ENCODE measurements at places on chromosomes 3 and 15. TPM values are rescaled to one million over a fixed set of nuclear protein-coding genes. Genes with fewer than 3 reads are reported as not detected.

ZMYND10 gene
- polyA plus RNA-seq: 5.1 TPM

FGF12 gene
- polyA plus RNA-seq: 6.0 TPM

GRIP2 gene
- polyA plus RNA-seq: 0.53 TPM

PRR20G gene
- not detected for polyA plus RNA-seq

GOLGA8T gene
- polyA plus RNA-seq: 0.53 TPM

TGM5 gene
- polyA plus RNA-seq: not detected

MASP1 gene
- polyA plus RNA-seq: 0.30 TPM

BCL6 gene
- polyA plus RNA-seq: 27.1 TPM

SPINK8 gene
- not detected for polyA plus RNA-seq

CALML4 gene
- 12.9 TPM for polyA plus RNA-seq
